ENCODE measurements at places on chromosomes 5 and 9. TPM values are rescaled to one million over a fixed set of nuclear protein-coding genes. Genes with fewer than 3 reads are reported as not detected.

Gene DMRTA1
- not detected for total RNA-seq

GRCh38 chr9:109455861-109456260 lies 42.2 kb downstream of the PTPN3 start:
- DNase-seq, result no peak

Gene PCDHA9
- total RNA-seq, result not detected

Gene ZBED3
- total RNA-seq, result 1.2 TPM

GRCh38 chr9:120524038-120524437 lies 55.9 kb downstream of the CDK5RAP2 start:
- DNase-seq, result no peak

Gene GDNF
- not detected for total RNA-seq

Gene ERP44
- 14.8 TPM for total RNA-seq

- DNase-seq, result no peak
Measured at GRCh38 chr9:87193925-87194868, 246.9 kb upstream of the GAS1 start.

DNA sequence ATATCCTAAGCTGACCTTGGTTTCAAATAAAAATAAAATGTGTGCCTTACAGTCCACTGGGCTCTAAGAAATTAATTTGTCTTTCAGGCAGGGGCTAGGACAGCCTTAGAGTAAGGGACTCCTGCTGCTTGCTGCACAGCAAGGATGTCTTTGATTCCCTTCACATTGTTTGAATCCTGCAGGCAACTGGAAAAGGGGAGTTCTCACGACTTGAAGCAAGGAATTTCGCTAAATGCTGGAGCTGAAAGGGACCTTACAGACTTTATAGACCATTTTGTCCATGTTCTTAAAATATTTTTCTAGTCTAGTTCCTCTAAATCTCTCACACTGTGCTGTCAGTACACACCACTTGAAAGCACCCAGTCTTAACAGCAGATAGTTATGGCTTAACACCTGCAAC lies 35.6 kb downstream of the FBXW11 start:
- DNase-seq, result no peak

GRCh38 chr5:83414601-83415000 lies 56.9 kb upstream of the VCAN start:
- DNase-seq, result no peak

- DNase-seq, result no peak
Measured at GRCh38 chr5:72290356-72291133, 29.5 kb downstream of the MRPS27 start.

Gene SLC45A2
- total RNA-seq, result not detected

GRCh38 chr9:28004900-28005299 lies 431.6 kb upstream of the C9orf72 start:
- no peak for DNase-seq

Gene BRD3
- total RNA-seq, result 30.0 TPM

GRCh38 chr9:38622288-38622674 lies 1.9 kb upstream of the ANKRD18A start:
- peak; percentile 26 for DNase-seq

GRCh38 chr5:34526682-34527305 lies 129.3 kb upstream of the RAI14 start:
- DNase-seq, result no peak

Gene TMEM252
- not detected for total RNA-seq

GRCh38 chr9:92723299-92723625 lies 41.4 kb downstream of the BICD2 start:
- no peak for DNase-seq

Gene C6
- not detected for total RNA-seq

Gene ARL14EPL
- total RNA-seq, result not detected

Gene SLC31A2
- 5.1 TPM for total RNA-seq

GRCh38 chr5:106454651-106455415 lies 1215.9 kb downstream of the EFNA5 start:
- DNase-seq, result no peak

DNA sequence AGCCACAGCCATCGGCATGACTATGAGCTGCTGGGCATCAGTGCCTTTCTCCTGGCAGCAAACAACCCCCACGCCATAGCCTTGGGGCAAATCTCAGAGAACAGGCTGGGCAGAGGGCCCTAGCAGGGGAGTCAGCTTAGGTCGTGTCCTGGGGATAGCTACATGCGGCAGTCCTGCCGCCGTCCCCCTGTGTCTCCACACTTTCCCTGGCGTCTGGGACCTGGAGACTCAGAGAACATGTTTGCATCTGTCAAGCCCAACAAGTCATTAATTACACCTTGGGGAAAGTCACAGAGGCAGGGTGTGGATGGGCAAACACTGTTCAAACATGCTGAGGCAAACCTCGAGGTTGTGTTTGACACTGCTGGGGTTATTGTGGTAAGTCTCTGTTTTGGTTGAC lies 123.6 kb downstream of the C5orf15 start:
- DNase-seq, result no peak

- DNase-seq, result no peak
Measured at GRCh38 chr9:92404042-92404836, at the start of gene OGN. Gene OGN, minus strand, starts transcription at chr9:92404578. Its CDS starts 1,171 bp downstream, at chr9:92403407.

- DNase-seq, result no peak
Measured at GRCh38 chr5:118353970-118354369, 634.4 kb downstream of the DTWD2 start.

Gene MZB1
- 24.0 TPM for total RNA-seq

DNA sequence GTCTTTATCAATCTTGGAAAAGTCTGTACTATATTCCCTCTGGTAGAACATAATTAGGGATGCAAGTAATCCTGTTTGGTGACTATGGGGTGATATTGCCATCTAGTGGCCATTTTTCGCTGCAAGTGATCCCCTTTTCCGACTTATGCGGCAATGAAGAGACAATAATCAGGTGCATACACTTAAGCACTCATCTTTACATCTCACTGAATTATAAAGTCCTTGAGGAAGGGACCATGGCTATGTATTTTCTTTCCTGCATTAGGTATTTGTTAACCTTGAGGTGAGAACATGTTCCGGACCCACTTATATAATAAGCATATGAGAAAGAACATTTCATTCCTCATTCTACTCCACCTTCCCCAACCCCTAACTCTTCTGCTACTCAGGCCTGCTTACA lies 19.6 kb upstream of the LIX1 start:
- DNase-seq, result peak; percentile 64

DNA sequence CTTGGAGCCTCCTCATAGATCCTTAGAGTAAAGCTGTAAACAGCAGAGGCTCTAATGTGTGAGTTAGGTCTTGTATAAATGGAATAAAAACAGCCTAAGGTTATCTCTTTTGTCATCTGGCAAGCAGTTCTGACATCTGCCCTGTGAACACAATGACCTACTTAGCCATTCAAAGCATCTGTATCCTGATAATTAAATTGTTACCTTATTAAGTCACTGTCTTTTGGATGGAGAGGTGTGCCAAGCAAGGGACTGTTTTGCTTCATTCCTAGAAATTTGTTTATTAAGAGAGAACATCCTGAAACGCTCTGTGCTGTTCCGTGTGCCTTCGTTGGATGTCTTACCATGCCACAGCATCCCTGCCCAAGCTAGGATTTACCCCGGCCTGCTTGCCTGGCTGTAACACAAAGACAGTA lies 1.5 kb downstream of the LSM11 start:
- DNase-seq, result no peak

Gene CCL27
- 0.80 TPM for total RNA-seq

DNA sequence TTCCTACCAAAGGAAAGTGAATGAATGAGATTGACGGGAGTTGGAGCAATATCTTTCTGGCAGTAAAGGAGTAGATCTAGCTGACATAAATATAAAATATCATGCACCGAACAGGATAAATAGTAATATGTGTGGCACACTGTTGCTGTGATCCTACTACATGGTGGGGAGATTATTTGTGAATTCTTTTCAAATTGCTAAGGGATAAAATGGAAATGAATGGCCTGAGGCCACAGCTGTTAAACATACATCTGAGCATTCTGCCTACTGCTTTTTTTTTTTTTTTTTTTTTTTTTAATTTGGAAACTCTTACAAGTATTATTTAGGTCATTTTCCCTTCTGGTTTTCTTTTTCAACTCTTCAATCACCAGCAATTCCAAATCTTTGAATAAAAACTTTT lies 66.8 kb downstream of the MEF2C start:
- no peak for DNase-seq

GRCh38 chr9:110217656-110218099 lies 9.7 kb upstream of the C9orf152 start:
- DNase-seq, result no peak

- no peak for DNase-seq
Measured at GRCh38 chr9:15670894-15671293, 118.1 kb downstream of the CCDC171 start.

GRCh38 chr5:52988335-52989024 lies 672 bp upstream of the ITGA2 start:
- DNase-seq, result no peak

DNA sequence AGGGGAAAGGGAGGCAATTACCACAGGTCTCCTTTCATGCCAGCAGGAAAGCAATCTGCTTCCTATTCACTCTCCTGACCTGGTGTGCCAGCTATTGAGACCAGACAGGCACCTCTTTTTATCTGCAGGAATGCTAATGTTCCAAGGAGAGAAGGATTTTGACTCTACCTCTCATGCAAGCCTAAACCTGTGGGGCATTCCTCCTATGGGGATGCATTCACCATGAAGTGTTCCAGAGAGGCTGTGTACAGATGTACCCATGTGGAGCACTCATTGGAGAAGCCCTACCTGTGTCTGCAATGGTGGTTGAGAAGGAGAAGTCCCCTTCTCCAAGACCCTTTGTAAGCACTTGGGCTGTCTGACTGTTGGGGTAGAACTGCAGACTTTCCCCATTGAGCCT lies 45.4 kb upstream of the EDIL3 start:
- no peak for DNase-seq

DNA sequence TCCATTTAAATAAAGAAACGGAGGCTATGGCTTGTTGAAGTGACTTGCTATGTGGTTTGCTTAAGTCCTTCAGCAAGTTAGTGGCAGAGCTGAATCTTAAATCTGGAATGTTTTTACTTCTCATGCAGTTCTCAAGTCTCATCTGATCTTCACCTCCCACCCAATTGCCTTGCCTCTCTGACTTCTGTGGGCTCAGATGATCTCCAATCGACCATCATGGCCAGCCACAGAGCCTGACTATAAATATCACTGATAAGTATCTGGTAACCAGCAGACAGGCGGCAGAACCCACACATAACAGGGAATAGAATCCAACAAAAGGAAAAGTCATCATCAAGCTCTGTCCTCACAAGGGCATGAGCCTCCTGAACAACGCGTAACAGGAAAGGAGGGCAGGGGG lies 149.9 kb downstream of the FAM114A2 start:
- DNase-seq, result no peak

GRCh38 chr9:134060546-134060945 lies 7.3 kb downstream of the BRD3 start:
- no peak for DNase-seq

Gene EGR1
- 69.4 TPM for total RNA-seq

Gene SPINK13
- total RNA-seq, result not detected

Gene GLIPR2
- total RNA-seq, result 24.7 TPM

DNA sequence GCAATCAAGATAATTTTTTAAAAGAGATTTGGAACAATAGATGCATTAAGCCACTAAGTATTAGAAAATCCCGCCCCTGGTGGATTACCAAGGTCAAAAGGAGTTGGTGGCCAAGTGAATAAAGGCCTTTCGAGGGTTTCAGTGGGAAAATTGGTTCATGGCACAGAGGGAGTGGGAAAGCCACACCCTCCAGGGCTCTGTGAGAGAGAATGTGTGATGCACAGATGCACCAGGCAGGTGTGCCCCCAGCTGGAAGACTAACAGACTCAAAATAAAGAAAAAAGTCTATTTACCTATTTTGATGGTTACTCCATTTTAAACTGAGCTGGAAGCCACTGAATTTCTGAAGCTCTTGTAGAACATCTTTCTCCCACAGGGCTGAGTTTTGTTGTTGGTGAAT lies 278.0 kb downstream of the DRD1 start:
- DNase-seq, result no peak

- DNase-seq, result no peak
Measured at GRCh38 chr9:80615964-80616363, 1044.2 kb downstream of the TLE4 start.

Gene ARL10
- total RNA-seq, result 12.2 TPM

- no peak for DNase-seq
Measured at GRCh38 chr5:21397693-21398092, 1409.7 kb upstream of the CDH18 start.

Gene LHFPL2
- 0.05 TPM for total RNA-seq

Gene CAMK4
- 36.5 TPM for total RNA-seq

- DNase-seq, result no peak
Measured at GRCh38 chr9:36818242-36818938, 215.7 kb downstream of the PAX5 start.

DNA sequence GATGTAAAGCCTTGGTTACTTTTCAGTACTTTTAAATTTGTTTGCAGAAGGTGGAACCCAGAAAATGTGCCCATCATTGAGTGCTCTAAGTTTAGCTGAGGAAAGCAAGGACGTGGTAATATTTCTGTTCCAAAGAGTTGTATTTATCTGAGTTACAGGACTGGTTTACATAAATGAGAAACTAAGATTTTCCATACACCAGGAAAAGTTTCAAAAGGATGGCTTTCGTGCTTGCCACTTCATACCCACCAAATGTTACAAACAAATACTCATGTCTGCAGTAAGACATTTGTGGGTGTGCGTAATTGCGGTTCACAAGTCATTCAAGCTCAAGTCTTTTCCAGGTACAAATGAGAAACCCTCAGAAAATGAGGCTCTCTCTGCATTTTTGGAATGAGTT lies 68.1 kb downstream of the CWC27 start:
- no peak for DNase-seq

- no peak for DNase-seq
Measured at GRCh38 chr9:109640580-109641371, 139.2 kb upstream of the PALM2AKAP2 start.

Data from activated CD4-positive, alpha-beta memory T cell treated with anti-CD3 and anti-CD28 coated beads for 36 hours (primary cell).